ENCODE measurements at places on chromosomes 2 and 18.

DNA sequence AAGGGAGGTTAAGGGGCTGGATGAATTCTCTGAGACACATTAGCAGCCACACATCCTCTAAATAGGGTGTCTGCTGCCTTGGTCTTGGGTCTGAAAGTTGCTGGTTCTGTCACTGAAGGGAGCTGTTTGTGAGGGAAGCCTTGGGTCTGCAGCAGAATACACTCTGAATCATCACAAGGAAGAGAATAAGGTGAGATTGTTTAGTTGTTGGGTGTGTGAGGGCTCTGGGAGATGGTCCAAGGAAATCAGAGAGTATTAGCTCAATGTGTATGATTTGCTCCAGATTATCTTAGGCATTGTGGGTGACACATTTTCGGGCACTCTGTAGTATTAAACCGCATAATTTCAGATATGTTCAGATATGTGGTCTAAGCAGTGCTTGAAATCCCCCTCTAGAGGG is 548.5 kb downstream of the SLC4A3 start:
- DNase-seq, result no peak

GRCh38 chr2:141707486-141707885 is 423.3 kb downstream of the LRP1B start:
- no peak for DNase-seq

DNA sequence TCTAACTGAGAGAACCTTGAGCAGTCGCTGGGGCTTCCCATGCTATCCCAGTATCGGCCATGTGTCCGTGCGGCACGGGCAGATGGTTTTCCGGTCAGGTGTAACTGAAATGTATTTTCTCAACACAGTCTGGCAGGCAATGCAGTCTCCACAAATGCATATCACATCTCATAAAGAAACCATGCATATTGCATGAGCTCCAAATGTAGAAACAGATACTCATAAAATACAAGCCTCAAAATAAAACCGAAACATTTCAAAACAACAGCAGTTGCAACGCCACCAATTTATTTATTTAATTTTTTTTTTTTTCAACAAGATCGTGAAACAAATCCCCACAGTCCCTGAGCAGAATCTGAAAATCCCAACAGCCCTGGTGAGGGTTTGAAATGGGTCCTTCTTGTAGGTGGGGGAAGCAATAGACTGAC is 299.4 kb downstream of the LPIN1 start:
- no peak for DNase-seq

DNA sequence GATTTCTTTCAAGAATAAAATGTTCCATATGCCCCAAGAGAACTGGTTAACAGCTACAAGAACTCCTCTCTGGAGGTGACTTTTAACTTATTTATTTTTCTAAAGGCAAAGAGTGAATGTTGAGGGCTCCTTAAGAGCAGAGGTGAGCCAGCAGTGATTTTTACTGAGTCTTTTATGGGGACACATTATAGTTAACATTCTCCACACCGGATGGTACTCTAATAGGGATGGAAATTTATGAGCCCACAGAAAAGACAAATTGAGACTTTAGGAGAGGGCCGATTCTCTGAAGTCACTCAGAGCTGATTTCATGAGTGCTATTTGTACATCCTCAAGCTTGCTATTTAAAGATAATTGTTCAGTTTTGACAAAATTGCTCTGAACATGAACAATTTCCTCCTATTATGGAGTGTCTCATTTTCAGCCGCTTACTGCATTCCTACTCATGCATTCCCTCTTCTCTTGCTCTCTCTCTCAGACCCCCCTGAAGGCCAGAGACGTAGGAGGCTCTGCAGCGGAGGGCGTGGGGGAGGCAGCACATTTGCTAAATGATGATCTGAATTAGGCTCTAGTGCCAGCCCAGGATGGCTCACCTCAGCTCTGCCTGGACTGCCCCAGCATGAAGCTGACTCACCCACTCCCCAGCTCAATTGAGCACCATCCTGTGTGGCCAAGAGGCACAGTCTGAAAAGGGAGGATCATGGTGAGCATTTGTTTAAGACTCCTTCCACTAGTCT is 5.9 kb upstream of the RPL37A start:
- peak; percentile 70 for DNase-seq

DNA sequence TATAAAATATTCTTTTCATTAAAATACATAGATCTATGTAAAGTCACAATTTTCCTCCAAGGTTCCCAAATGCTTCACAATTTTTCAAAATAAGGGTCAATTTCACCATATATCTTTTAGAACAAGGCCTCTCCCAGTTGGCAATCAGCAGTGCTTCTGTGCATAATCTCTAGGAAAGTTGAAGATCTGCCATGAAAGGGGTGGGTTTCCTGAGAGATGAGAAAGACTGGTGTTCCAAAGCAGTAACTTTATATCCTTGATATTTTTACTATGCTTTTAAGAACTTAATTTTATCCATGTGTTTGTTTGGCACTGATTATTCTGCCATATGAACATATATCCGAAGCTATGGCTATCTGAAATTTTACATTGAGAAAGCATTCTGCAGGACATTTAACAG is 199.4 kb upstream of the CYP26B1 start:
- no peak for DNase-seq

DNA sequence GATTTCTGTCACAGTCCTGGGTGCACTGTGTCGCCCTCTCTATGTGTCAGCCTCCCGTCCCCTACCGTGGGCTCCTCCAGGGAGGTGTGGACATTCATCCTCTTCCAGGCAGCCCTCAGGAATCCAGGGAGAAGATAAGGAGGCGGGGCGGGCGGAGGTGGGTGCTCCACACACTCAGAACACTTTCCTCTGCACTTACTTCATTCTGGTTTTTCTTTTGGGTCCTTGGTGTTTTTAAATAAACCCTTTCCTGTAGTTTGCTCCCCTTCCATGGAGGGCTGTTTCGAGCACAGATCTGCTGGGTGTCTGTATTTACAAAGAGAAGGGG is 183.9 kb downstream of the FAM210A start:
- DNase-seq, result no peak

DNA sequence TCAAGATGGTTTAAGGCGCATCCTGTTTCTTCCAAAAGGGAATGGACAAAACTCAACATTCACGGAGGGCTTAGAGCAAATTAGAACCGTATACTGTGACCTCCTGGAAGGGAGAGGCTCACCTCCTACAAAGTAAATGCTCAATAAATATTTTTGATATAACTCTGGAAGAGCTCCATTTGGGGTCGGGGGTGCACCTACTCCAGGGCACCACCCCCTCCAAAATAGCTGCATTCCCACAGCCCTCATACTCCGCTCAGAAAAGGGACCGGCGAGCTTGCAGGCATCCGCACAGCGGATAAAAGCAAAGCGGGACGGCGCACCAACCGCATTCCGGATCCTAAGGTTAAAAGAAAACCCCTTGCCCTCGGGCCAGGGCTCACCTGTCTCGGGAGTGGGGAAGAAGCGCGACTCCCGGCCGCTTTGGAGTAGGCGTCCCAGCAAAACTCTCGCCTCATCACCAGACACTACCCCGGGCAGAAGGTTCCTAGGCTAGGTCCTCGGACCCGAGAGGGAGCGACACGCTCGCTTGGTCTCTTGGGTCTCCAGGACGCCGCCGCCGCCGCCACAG is 378 bp downstream of the WDPCP start:
- DNase-seq, result no peak

- DNase-seq, result no peak
These were observed 36.5 kb downstream of the SLC25A52 start for GRCh38 chr18:31723990-31724711.

DNA sequence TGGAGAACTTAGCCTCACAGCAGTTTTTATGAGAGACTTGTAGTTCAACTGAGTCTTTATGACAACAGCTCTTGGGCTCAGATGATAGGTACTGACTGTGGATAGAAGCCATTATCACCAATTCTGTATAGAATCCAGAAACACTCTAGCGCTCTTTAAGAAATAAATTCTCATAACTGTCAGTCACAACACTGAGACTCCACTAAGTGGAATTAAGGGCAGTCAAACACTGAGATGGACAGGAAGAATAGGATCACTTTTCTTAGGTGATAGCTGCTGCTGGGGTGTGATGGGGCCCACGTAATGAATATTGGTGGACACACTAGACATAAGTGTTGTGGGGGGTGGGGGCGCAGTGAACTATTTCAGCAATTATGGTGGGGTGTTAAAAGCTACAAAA is 1691.8 kb upstream of the LRRTM1 start:
- no peak for DNase-seq

GRCh38 chr2:238956676-238957075 is 108.8 kb downstream of the TWIST2 start:
- no peak for DNase-seq

- DNase-seq, result no peak
These were observed 58.7 kb upstream of the TWSG1 start for GRCh38 chr18:9275890-9276289.

DNA sequence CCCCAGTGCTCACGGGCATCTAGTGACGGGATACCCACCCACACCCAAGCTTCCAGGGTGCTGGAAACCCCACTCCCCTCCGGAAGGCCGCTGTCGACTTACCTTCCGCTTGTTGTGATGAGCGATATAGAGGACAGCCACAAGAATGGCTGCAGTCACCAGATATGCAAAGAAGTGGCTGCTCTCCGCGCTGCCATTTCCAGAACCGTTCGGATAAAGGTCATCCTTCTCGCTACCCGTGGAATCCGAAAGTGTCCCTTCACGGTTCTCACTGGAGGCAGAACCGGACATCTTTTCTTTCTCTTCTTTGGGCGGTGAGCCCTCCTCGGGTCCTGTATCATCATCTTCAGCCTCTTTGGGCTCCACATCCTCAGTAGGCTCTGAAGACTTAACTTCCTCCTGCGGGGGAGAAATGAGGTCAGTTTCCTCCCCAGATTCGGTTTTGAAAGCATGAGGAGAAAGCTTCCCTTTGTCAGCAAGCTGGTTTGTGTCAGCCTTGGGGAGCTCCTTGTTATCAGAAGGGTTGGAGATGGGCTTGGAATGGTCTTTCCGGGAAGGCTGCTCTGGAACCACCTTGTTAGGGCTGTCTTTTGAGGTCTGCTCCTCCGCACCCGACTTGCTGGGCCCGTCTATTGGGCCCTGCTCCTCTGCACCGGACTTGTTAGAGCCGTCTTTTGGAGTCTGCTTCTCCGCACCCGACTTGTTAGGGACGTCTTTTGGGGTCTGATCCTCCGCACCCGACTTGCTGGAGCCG is 1.2 kb downstream of the TGOLN2 start:
- no peak for DNase-seq

GRCh38 chr2:205464681-205465080 is 217.6 kb upstream of the NRP2 start:
- no peak for DNase-seq

GRCh38 chr2:14831458-14831857 is 198.9 kb downstream of the LRATD1 start:
- no peak for DNase-seq

GRCh38 chr18:25503567-25504081 is 151.7 kb upstream of the ZNF521 start:
- peak; percentile 69 for DNase-seq

- no peak for DNase-seq
These were observed 579.0 kb downstream of the PLCL1 start for GRCh38 chr2:198383392-198383791.

DNA sequence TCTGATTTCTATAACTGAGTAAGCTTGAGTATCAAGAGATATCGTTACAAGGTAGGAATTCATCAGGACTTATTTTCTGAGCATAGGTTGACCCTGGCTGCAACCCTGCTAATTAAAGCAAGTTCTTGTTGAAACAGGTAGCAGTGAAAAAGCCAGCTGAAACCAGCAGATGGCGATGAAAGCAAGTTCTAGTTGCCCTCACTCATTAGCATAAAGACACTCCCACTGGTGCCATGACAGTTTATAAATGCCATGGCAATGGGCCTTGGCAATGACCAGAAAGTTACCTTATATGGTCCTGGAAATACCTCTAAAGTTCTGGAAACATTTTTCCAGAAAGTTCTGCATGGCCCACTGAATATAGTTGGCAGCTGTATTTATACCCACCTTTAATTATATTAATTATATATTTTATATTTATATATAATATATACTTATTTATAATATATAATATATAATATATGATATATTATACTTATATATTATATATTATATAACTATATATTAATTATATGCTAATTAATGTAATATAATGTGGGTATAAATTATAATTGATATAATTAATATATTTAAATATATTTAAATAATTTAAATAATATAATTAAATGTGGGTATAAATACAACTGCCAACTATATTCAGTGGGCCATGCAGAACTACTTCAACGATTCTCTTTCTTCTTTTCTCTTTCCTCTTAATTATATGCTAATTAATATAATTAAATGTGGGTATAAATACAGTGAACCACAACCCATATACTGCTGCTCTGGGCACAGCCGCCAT is 188.0 kb downstream of the CDH7 start:
- DNase-seq, result peak; percentile 16

DNA sequence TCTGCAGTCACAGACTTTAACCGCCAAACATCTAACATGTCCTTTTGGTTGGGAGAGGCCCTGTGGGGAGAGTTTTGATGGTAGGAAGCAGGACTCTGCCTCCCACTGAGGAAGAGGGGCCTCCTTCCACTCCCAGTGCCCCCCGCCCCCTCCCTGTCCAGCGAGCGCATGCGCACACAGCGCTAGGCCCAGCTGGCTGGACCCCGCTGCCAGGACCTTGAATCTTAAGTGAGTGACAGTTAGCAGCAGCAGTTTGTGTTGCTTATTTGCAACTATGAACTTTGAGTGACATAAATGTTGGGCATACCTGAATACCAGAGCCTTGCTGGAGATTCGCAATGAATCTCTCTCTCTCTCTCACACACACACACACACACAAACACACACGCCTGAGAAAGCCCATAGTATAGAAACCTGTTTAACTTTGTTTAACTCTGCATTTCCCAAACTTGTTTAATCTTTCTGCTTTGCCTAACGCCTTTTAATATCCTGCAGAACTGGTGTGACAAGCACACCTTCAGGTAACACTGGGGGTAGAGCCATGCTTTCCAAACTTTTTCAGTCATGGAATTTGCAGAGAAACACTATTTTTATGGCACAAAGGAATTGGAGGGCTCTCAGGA is 134.6 kb upstream of the SMAD2 start:
- no peak for DNase-seq

GRCh38 chr2:171293661-171294060 is 133.0 kb upstream of the TLK1 start:
- DNase-seq, result no peak

DNA sequence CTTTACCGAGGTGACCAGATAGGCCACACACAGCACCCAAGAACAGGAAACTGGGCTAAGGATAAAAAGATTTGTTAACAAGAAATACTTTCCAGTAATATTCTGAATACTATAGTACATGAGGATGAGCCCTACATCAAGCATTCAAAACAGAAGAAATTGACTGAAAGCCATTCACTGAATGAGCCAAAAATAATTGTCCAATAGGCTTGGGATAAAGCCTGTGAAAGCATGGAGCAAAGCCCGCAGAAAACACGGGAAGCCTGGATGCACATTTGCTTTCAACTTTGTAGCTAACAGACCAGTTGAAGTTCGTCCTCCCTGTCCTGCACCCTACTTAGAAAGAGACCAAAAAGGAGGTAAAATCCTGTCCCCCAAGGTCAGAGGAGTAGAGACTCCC is 56.3 kb downstream of the DIPK1C start:
- DNase-seq, result no peak

GRCh38 chr2:146135245-146135644 is 1615.3 kb upstream of the ZEB2 start:
- DNase-seq, result no peak

Data from fibroblast of skin of left quadriceps (primary cell).